BE2C (cell line): ENCODE measurements at places on chromosomes 6 and 20.

GRCh38 chr6:98636941-98637340 is 197.4 kb upstream of the POU3F2 start:
- DNase-seq = no peak

DNA sequence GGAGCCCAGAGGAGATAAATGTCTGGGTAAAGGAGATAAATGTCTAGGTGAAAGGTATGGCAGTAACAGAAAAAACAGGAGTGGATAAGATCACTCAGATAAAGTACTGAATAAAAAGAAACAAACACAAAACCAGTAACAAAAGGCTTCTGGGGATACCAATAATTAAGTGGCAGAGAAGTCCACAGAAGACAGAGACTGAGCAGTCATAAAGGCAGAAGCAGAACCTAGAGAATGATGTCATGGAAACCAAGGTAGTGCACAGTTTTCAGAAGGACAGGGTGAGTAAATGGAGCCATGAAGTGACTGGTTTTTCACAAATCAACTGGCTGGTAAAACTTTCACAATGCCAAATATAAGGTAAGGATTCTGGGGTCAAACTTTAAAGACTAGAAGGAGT is 80.9 kb upstream of the PLN start:
- DNase-seq = no peak

- DNase-seq = no peak
These were observed 34.7 kb upstream of the ERVFRD-1 start for GRCh38 chr6:11146117-11146826.

DNA sequence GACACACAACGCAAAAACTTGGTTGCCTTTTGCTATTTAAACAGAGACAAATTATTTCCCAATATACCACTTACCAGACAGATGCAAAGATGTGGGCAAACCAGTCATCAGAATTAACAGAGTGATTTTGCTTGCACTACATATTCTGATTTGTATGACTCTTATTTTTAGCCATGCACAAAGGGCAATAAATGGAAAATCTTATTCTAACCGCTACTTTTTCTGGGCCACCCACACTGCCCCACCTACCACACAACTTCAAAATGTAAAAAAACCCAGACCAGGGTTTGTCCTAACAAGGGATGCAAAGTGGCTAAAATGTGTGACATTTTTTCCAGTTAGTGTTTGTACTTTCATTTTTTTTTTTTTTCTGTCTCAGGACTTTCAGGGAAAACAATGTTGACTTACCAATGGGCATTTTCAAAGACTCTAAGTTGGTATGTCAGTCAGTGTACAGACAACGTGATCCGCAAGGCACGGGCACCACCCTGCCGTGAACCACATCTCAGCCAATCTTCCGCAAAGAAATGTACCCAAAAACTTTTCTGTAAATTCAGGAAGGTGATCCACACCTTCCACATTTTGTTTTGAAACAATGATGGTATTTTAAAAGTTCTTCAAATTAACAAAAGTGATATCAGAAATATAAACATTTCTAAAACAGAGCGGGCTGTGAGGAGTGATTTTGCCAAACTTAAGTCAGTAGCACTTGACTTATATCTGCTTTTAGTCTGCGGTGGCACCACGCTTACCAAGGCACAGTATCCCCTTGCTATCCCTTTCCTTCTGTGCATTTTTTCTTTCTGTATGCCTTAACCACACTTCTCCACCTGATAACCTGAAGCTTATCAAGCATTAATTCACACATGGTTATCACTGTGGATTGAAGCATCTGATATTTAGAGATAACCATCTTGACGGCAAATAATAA is 185.6 kb downstream of the GJA10 start:
- no peak for DNase-seq

DNA sequence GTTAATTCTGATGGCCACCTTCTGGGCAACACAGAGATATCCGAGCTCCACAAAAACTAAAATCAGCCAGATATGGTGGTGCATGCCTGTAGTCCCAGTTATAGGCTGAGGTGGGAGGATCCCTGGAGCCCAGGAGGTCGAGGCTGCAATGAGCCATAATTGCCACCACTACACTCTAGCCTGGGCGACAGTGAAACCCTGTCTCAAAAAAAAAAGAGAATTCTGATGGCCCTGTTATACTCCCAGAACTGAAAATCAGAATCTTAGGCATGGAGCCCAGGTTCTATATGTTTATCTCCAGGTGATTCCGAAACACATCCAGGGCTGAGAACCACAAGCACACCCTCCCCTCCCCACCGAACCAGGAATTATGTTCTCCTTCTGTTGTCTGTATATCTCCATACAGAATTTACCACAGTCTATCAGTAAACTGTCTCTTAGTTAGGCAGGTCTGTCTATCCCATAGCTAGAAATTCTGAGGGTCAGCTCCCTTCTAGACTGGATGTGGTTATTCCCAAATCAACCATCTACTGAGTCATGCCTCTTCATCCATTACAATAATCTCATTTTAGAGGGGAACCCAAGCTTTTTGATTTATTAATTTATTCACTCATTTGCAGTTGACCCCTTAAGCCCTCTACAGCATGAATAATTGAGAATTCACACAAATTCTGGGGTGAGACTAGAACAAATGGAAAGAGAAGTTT is 24.8 kb upstream of the CCND3 start:
- DNase-seq = no peak

GRCh38 chr20:33793011-33793931 is 17.9 kb upstream of the CHMP4B start:
- DNase-seq = no peak

- DNase-seq = no peak
These were observed 78.3 kb upstream of the CHD6 start for GRCh38 chr20:41696428-41696827.

GRCh38 chr6:122069932-122070331 is 329.5 kb upstream of the HSF2 start:
- DNase-seq = no peak
